ENCODE measurements at places on chromosomes 11 and 22. TPM values are rescaled to one million over a fixed set of nuclear protein-coding genes. Genes with fewer than 3 reads are reported as not detected.

GRCh38 chr11:111231836-111232235 lies 13.7 kb upstream of the POU2AF2 start:
- DNase-seq, result no peak

GRCh38 chr11:68053981-68054812 lies 15.4 kb downstream of the TCIRG1 start:
- DNase-seq, result no peak

DNA sequence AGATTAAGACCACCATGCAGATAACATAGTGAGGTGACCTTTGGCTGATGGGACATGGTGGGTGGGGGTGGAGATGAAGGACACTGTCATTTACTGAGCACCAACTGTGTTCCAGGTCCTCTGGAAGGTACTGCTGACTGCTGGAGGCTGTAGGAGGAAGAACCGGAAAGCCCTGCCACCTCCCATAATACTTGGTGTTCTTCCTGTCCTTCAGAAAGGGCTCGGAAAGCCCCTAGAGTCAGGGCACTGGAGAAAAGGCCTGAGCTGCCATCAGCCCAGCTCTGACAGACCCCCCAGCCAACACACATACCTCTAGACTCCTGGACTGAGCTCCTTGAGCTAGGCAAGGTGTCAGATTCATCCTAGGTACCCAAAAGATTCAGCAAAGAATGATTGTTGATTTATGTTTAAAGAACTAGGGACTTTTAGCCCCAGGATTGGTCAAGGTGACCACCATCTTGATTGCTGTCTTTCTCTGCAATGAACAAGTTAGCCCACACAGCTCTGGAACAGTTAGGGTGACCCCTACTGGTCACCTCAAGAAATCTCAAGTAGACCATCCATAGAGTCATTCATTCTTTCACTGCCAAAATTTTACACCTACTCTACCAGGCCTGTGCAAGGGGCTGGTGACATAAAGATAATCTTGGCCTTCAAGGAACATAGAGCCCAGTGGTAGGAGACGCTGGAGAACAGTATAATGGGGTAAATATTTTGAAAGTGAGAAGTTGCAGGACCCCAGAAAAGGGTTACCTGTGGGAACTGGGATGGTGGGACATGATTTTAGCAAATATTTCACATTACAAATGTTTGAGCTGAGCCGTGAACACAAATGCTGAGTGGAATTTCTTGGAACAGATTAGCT lies 39.4 kb downstream of the IRAG1 start:
- DNase-seq, result no peak

GRCh38 chr11:67045314-67045713 lies 11.3 kb upstream of the RHOD start:
- no peak for DNase-seq

DNA sequence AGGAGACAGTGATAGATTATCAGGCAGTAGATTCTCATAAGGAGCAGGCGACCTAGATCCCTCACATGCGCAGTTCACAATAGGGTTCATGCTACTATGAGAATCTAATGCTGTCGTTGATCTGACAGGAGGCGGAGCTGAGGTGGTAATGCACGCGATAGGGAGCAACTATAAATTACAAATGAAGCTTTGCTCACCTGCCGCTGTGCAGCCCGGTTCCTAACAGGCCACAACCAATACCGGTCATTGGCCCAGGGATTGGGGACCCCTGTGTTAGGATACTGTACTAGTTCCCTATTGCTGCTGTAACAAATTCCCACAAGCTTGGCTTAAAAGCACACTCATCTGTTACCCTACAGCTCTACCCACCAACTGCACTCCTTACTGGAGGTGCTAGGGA lies 10.7 kb downstream of the B3GNT6 start:
- DNase-seq, result no peak

GRCh38 chr11:131816051-131816450 lies 445.6 kb downstream of the NTM start:
- no peak for DNase-seq

DNA sequence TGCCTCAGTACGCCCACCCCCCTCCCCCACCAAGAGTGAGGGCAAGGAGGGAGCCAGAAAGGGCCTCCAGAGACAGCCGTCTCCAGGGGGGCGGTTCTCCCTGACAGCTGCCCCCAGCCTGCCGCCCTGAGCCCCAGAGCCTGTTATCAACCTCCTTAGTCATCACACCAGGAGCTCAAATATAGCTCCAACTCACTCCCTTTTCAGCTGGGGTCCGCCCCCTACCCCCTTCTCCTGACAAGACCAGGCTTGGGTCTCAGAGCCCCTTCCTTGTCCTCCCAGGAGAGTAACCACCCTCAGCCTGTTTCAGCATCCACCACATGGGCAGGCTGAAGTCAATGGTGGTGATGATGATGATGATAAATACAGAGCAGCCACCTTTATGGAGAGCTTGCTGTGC lies 2.5 kb upstream of the INPP5J start:
- no peak for DNase-seq

DNA sequence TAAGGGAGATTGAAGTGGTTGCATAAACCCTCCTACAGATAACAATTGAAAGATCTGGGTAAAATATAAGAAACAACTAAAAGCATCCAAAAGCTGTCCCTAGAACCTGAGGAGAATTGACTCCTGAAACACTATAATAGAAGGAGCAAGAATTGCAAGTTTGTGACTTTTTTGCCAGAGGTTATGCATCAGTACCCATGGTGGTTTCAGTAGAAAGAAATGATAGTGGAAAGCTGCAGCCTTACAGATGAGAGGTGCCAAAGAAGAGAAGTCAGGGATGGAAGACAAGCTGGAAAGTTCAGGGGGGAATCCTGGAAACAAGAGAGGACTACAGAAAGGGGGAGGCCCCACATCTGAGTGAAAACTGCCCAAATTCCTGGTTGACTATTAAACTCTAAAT lies 80.7 kb downstream of the PACS1 start:
- DNase-seq, result no peak

DNA sequence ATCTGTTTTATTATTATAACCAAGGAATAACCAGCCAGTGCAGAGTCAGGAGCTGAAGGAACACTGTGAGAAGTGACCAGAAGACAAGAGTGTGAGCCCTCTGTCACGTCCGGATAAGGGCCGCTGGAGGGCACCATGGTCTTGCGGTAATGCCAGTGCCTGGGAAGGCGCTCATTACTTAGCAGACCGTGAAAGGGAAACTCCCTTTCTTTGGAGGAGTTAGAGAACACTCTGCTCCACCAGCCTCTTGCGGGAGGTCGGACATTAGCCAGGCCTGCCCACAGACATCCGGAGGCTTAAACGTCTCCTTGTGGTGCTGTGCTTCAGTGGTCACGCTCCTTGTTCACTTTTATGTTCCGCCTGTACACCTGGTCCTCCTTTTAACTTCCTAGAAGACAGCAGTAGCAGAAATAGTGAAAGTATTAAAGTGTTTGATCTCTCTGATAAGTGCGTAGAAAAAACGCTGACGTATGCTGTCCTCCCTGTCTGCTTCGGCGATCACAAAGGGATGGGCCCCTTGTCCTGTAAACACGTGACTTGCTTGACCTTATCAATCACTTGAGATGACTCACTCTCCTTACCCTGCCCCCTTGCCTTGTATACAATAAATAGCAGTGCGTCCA lies 120.6 kb upstream of the LMO1 start:
- DNase-seq, result peak; percentile 36

DNA sequence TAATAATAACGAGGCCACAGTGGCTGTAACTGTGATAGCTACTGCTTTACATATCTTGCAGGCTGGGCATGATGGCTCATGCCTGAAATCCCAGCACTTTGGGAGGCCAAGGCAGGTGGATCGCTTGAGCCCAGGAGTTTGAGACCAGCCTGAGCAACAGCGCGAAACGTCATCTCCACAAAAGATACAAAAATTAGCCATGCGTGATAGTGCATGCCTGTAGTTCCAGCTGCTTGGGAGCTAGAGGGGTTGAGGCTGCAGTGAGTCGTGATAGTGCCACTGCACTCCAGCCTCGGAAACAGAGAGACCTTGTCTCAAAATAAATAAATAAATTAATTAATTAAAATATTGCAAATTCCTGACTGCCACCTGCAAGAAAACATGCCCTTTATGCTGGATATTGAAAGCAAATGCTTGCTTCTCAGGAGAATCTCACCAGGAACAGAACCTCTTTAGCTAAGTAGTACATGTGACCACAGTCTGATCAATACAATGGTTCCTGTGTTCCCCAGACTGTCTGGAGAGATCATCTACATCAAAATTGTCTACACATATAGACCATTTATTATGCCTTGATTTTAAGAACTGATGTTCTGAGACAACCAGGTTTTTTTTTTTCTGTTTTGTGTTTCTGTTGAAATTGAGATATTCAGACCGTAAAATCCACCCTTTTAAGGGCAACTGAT lies 6.3 kb downstream of the ZBTB3 start:
- DNase-seq, result no peak

DNA sequence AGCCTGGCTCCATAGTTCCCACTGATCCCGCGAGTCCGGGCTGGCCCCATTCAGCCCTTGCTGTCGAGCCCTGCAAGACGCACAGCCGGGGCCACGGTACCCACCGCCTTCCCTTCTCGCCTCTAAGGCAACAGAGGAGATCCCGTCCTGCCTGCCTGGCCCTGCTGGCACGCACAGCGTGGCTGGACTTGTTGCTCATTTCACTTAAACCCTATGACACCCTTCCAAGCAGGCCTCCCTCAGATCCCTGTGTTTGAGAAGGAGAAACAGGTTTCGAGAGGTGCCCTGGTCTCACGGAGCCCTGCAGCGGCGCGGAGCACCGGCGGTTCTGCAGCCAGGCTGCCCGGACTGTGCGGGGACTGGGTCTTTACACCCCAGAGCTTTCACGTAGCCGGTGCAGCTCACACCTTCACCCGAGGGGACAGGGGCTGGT lies 1048.4 kb downstream of the BRD1 start:
- no peak for DNase-seq

DNA sequence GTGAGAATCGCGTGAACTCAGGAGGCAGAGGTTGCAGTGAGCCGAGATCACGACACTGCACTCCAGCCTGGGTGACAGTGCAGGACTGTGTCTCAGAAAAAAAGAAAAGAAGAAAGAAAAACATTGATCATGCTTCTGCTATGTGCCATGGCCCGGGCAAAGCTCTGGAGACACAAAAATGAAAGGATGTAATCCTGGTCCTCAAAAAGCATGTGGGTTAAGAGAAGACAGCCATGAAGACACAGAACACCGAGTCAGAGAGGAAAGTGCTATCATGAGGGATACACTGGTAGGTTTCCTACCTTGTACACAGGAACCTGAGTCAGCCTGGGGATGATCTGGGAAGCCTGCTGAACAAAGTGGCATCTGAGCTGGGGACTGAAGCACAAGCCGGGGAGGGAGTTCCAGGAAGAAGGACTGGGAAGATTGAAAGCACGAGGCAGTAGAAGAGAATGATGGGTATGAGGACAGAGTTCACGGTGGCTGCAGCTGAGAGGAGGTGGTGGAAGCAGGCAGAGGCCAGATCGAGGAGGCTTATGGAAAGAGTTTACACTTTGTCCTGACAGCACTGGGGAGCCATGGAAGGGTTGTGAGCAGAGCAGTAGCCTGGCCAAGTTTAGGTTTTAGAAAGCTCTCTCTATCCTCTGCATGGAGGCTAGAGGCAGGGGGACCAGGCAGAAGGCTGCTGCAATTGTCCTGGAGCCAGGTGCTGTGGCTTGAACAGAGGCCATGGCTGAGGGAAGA lies 9.9 kb upstream of the MAFF start:
- DNase-seq, result no peak

DNA sequence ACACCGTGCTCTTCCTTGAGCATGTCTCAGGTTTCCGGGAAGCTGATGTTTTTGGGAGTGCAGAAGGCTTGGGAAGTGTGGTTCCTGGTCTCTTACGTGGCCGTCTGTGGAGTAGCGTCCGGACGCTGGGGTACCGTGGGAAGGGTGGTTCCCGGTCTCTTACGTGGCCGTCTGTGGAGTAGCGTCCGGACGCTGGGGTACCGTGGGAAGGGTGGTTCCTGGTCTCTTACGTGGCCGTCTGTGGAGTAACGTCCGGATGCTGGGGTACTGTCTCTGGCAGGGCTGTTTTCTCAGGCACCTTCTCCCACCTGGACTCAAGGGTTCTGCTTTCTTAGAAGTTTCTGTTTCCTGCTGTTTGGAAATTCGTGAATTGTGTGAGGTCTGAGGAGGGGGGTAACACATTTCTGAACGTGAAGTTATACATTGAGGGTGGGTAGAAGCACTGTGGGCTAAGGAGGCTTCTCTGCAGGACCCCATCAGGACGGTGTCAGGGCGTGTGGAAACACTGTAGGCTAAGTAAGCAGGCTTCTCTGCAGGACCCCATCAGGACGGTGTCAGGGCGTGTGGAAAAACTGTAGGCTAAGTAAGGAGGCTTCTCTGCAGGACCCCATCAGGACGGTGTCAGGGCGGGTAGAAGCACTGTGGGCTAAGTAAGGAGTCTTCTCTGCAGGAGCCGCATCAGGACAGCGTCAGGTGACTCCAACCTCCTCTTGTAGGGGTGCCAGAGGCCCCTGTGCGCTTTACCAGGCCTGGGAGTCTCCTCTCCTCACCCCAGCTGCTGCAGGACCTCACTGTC lies 5.3 kb upstream of the IFITM3 start:
- DNase-seq, result no peak

Gene CNIH2
- 4.1 TPM for polyA plus RNA-seq

Gene YPEL1
- polyA plus RNA-seq, result 18.5 TPM

Gene IGLL5
- polyA plus RNA-seq, result not detected

Gene SYT7
- polyA plus RNA-seq, result 6.2 TPM

Gene FOXRED1
- polyA plus RNA-seq, result 26.3 TPM

Gene MS4A6A
- 17.8 TPM for polyA plus RNA-seq

Gene RRAS2
- polyA plus RNA-seq, result 46.7 TPM

Gene OR5P2
- polyA plus RNA-seq, result not detected

Gene MYOD1
- polyA plus RNA-seq, result not detected

Gene MN1
- 10.2 TPM for polyA plus RNA-seq

Gene MRGPRF
- polyA plus RNA-seq, result 21.7 TPM

Gene P2RX3
- polyA plus RNA-seq, result 1.1 TPM

Gene APOL5
- polyA plus RNA-seq, result not detected

Gene ZFTA
- 49.8 TPM for polyA plus RNA-seq

Gene GRAP2
- 0.50 TPM for polyA plus RNA-seq
